Heart left ventricle (tissue), 16 donors: ENCODE measurements at places on chromosomes 7 and 10. TPM values are rescaled to one million over a fixed set of nuclear protein-coding genes. Genes with fewer than 3 reads are reported as not detected.

GRCh38 chr7:100426516-100426915, 2.0 kb downstream of the ZCWPW1 start:
- DNase-seq: no peak

GRCh38 chr10:82942286-82943099, 1067.5 kb downstream of the NRG3 start:
- DNase-seq: no peak

CCDC146 gene
- polyA plus RNA-seq: 2.1 TPM

DNA2 gene
- 1.0 TPM for polyA plus RNA-seq

DNA sequence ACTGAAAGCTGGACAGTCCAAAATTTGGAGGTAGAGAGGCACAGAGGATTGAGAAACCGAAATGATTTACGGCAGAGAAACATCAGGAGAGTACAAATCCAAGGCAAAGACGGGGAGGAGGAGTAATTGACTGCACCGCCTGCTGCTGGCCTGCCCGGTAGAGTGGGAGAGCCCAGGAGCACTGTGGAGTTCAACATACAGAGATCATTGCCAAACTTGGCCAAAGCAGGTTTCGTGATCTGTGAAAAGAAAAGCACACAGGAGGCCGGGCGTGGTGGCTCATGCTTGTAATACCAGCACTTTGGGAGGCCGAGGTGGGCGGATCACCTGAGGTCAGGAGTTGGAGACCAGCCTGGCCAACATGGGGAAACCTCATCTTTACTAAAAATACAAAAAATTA, 306.0 kb upstream of the PFKP start:
- no peak for DNase-seq

NRCAM gene
- polyA plus RNA-seq: 0.15 TPM

- no peak for DNase-seq
Observed at GRCh38 chr7:116692401-116693308, 20.7 kb downstream of the MET start.
